ENCODE measurements at places on chromosomes 7 and 10.
A peak's percentile ranks its signal among the peaks of the same experiment; 100 is the strongest.

DNA sequence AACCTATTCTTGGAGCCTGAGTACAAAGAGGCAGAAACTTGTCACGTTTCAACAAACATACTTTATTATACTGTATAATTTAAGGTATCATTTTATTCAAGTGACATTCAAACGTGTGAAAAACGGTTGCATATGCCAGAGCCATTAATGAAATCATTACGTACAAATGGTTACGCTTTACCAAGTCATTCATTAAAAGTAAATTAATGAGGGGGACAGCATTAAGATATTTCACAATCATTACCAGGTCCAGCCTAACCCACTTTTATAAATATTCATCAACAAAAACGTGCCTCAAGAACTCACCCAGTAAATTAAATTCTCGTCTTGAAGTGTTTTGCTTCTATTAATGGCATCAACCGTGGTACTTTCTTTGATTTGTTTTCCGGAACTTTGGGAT lies 253.0 kb downstream of the RPS24 start:
- DNase-seq = no peak

DNA sequence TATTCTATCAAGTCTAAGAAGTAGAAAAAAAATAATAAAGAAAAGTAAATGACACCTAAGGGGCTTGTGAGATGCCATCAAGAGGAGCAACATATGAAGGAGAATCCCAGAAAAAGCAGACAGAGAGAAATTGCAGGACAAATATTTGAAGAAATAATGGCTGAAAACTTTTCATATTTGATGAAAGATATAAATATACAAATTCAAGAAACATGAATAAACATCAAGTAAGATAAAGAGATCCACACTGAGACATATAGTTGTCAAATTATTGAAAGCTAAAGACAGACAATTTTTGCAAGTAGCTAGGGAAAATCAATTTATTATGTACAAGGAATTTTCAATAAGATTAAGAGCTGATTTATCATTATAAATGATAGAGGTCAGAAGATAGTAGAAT lies 558.0 kb downstream of the ZWINT start:
- no peak for DNase-seq

GRCh38 chr7:1616741-1617140 lies 46.9 kb upstream of the PSMG3 start:
- no peak for DNase-seq

DNA sequence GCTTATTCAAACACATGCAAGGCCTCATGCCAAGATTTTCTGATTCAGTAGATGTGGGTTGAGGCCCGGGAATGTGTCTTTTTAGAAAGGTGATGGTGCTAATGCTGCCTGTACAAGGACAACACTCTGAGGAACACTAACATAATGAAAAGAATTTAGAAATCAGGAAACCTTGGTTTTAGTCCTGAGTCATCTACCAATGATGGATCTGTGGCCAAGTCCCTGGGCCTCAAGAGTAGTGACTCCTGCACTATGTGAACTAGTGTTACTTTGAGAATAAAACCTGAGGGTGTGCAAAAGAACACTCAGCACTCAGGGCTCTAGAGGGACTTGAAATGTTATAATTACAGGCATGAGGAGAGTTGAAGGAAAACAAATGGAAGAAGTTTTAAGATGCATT lies 741.7 kb upstream of the GALNT17 start:
- no peak for DNase-seq

- no peak for DNase-seq
These were observed 33.5 kb upstream of the TARP start for GRCh38 chr7:38306914-38307313.

- no peak for DNase-seq
These were observed 4.1 kb upstream of the LIPN start for GRCh38 chr10:88755753-88756152.

DNA sequence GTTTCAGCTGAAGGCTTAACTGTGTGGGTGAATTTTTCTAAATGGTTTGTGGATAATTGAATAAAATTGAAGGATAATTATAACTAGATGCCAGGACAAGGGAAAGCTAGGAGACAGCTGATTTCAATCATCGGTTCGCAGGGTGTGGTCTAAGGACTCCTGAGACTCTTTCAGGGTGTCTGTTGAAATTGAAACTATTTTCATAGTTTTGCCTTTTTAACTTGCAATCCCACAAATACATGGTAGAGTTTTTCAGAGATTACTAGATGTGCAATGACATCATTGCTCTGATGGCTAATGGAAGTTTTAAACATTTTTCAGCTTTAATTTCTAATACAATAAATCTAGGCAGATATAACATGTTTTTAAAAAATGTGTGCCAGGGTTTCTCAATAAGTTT lies 18.5 kb downstream of the TRUB1 start:
- DNase-seq = no peak

DNA sequence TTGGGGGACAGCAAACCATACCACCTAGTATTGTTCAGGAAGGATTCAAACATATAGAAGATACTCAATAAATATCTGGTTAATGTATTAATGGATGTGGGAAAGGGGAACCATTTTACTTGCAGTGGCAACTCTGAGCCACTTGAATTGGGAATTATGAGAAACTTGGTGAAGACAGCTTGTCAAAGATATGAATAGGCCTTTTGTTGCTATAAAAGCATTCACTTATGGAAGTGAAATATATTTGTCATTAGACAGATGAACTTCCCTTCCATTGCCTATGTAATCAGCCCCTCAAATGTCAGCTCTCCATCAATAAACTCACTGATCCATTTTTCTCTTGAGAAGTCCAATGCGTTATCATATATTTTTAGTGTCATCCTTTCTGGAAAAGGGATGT lies 56.1 kb downstream of the GPR85 start:
- no peak for DNase-seq

DNA sequence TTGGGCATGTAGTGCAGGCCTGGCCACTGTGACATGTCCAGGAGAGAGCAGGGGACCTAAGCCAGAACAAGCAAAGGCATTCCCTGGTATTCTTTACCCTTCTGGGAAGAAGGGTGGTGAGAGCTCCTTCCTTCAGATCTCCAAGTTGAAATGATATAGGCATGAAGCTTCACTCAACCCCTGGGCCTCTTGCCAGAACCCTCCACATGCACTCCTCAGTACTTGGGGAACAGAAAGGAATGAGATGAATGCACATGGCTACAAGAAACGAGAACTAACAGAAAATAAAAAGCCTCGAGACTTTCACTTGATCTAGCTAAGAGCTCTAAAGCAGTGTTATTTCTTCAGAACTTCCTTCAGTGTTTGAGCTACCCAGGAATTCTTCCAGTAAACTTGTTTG lies 262.2 kb downstream of the ETV1 start:
- DNase-seq = no peak

DNA sequence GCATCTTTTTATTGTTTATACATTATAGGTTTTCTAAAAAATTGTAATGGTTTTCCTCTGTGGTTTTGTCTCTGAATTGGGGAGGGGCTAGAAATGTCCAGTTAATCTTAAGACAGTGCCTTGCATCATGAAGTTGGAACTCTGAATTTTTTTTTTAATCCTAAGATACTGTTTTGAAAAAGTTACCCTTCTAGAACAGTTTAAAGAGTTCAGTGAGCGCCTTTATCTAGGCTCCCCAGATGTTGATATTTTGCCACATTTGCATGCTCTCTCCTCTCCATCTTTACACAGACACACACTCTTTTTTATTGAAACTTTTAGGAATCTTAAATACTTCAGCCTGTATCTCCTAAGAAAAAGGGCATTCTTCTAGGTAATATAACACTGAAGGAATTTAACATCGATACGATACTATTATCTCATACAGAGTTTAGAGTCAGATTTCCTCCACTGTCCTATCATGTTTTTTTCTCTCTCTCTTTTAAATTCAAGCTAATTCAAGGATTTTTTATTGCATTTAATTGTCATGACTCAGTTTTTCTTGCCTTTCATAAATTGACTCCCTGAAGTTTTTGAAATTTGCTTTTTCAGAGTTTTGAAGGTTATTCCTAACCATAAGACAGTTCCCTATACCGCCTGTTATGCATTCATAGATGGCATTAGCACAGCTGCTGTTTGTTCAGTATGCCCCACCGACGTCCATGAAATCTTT lies 31.5 kb downstream of the PRKAR2B start:
- no peak for DNase-seq

- peak; percentile 31 for DNase-seq
These were observed 29.2 kb downstream of the FAM3C start for GRCh38 chr7:121366852-121367431.

GRCh38 chr7:29360633-29361625 lies 166.4 kb downstream of the CHN2 start:
- DNase-seq = no peak

GRCh38 chr7:4820405-4820966 lies 41.3 kb downstream of the PAPOLB start:
- no peak for DNase-seq

- no peak for DNase-seq
These were observed 126.1 kb upstream of the FAM20C start for GRCh38 chr7:66296-66695.

DNA sequence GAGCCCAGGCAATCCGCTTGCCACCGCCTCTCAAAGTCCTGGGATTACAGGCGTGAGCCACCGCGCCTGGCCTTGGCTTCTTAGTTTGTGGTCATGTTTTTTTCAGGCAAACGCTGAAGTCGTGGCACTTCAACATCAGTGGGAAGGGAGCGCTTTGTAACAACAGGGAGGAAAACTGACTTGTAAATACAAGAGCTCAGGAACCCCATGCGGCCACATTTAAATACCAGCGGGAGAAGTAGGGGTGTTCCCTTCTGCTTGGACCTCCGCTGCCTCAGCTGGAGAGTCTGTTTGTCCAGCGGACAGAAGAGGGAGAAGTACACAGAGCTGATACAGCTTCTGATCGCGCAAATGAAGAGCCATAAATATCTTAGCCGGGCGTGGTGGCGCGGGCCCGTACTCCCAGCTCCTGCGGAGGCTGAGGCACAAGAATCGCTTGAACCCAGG lies 108.7 kb upstream of the KMT2C start:
- DNase-seq = no peak

- DNase-seq = no peak
These were observed 292.4 kb upstream of the NPSR1 start for GRCh38 chr7:34365611-34366010.

- no peak for DNase-seq
These were observed 177.3 kb upstream of the PFKP start for GRCh38 chr10:2890093-2890492.

GRCh38 chr7:15323550-15323949 lies 238.3 kb downstream of the AGMO start:
- no peak for DNase-seq

- no peak for DNase-seq
These were observed 63.1 kb downstream of the ASB13 start for GRCh38 chr10:5603091-5603847.

DNA sequence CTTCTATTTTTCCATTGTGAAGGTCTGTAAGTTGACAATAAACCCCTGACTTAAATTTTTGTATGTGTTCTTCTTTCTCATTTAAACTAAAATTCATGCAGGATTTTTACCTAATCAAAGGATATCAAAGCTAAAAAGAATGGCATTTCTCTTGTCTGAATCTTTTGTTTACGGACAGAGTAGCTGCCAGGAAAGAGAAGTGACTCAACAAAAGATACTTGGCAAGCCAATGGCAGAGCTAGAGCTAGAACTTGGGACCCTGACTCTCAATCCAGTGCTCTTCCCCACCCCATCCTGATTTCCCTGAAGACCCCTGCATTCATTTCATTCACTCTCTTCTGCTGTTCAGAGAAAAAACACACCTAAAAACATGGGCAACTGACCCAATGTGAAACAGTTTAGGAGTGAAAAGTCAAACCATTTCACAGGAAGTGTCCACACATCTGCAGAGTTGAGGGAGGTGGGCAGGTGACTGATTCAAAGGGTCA lies 40.2 kb upstream of the PDLIM1 start:
- no peak for DNase-seq

DNA sequence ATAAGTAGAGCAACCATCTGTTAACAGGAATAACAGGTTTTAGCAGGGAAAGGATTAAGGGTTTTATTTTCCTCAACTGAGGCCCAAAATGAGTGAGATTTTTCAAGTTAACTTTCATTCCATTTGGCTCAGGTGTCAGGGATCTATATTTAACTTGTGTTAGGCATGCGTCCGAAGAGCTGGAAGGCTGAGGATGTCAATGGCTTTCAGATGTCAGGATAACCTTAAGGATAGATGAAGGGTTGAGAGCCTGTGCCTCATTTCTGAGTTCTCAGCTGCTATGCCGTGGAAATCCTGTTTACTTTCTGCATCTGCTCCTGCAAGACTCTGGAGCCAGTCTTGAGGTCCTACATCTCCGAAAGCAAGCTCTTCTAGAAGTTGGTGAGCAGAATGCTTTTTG lies 36.4 kb upstream of the CD36 start:
- no peak for DNase-seq

- DNase-seq = no peak
These were observed 301.4 kb downstream of the PTPRN2 start for GRCh38 chr7:158286210-158286609.

All from NCI-H1417 treated with DMSO at 0.1 percent for 48 hours (cell line).